Activated CD4-positive, alpha-beta T cell treated with anti-CD3 and anti-CD28 coated beads for 36 hours (primary cell): ENCODE measurements at places on chromosomes 3 and 15.

DNA sequence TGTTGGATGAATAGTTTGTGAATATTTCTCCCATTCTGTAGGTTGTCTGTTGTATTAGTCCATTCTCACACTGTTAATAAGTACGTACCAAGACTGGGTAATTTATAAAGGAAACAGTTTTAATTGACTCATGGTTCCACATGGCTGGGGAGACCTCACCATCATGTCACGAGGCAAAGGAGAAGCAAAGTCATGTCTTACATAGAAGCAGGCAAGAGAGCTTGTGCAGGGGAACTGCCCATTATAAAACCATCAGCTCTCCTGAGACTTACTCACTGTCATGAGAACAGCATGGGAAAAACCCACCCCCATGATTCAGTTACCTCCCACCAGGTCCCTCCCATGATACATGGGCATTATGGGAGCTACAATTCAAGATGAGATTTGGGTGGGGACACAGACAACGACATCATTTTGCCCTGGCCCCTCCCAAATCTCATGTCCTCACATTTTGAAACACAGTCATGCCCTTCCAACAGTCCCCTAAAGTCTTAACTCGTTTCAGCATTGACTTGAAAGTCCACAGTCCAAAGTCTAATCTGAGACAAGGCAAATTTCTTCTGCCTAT lies 133.2 kb downstream of the LMLN start:
- peaks cover 26% of the 10 kb centered on the region for H3K27me3 ChIP-seq
- H3K36me3 ChIP-seq, result peaks cover 4% of the 10 kb centered on the region
- peaks cover 2% of the 10 kb centered on the region for H3K4me1 ChIP-seq
- no peak for DNase-seq
- no peak overlapping the region for H3K27ac ChIP-seq

DNA sequence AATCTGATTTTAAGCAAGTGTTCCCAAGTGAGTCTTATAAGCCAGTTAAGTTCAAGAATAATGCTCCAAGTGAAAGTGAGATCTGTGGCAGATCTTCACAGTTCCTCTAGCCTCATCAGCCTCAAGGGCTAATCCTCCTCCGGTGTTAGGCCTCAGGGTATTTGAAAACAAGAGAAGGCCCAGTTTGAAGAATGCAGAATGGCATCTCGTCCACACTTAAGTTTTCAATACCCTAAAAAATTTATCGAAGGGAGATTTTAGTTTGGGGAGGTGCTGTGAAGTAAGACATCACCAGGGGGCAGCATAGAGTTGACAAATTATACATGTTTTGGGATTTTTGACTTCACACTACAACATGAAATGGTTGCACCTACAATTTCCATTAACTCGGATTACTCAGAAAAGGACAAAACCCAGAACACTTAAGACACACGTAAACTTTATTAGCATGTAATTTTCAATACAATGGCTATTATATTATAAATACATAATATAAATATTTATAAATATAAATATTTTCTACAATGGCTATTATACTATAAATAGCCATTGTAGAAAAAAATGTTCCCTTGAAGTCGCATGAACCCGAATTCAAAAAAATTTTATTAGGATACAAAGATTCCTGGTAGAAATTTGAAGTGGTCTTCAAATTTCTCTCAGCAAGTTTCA lies 2.3 kb upstream of the TMEM266 start:
- peaks cover 23% of the 10 kb centered on the region for H3K4me1 ChIP-seq
- no peaks in the 10 kb centered on the region for H3K36me3 ChIP-seq
- no peak overlapping the region for H3K4me3 ChIP-seq
- DNase-seq, result peak; percentile 62
- H3K27ac ChIP-seq, result no peak overlapping the region

DNA sequence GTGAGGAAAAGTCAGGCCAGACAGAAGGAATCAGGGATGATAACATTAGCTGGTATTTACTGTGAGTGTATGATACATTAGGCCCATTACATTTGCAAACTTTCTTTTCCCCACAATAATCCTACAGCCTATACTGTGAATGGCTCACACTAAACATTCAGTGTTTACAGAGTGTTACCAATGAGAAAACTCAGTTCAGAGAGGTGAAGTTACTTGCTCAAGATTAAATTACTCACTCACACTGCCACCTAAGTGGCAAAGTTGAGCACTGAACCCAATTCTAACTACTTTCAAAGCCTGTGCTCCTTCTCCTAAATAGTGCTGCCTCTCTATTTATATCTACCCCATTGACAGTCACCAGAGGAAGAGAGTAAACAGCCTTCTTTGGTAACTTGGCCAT lies 8.5 kb downstream of the XPC start:
- DNase-seq, result no peak
- peaks cover 23% of the 10 kb centered on the region for H3K4me1 ChIP-seq
- no peak overlapping the region for H3K4me3 ChIP-seq
- no peak overlapping the region for H3K27ac ChIP-seq
- peaks cover 62% of the 10 kb centered on the region for H3K36me3 ChIP-seq

GRCh38 chr15:78761020-78761419 lies 50.2 kb downstream of the ADAMTS7 start:
- H3K36me3 ChIP-seq, result no peaks in the 10 kb centered on the region
- no peaks in the 10 kb centered on the region for H3K27me3 ChIP-seq
- DNase-seq, result no peak
- peak overlapping the region; percentile 86 for H3K27ac ChIP-seq
- H3K4me1 ChIP-seq, result peaks cover 31% of the 10 kb centered on the region
- H3K4me3 ChIP-seq, result no peak overlapping the region

DNA sequence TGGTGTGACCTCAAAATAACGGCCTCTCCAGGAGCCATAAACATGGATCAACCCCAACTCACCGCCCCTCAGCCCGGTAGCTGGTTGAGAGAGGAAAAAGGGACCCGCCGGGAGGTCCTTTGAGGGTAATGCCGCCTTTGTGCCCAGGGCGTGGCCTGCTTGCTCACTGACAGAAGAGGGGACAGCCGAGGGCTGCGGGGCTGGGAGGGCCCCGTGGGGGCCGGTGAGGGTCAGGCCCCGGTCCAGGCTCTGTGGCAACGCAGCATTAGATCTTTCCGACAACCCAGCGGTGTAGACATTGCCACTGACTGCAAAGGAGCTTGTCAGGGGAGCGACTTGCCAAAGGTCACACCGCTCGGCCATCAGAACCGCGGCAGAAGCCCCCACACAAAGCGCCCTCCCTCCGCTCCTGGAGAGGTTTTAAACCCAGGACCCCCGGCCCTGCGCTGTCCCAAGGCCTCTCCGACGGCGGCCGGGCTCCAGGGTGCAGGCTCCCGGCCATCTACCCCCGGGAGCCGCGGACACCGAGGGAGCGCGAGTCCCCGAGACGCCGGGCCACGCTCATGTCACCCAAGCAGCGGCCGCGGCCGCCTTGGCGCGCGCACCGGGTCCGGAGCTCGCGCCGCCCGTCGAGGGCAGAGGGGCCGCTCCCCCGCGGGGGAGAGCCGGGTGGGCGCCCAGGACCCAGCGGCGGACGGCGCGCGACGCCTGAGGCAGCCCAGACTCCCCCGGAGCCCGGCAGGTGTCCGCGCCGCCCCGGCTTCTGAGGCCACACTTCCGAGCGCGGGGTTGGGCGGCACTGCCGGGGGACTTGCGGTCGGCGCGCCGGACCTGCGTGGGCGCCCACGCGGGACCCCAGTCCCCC lies 975 bp downstream of the PCSK6 start:
- peaks cover 31% of the 10 kb centered on the region for H3K27me3 ChIP-seq
- no peaks in the 10 kb centered on the region for H3K36me3 ChIP-seq
- DNase-seq, result no peak

- H3K4me1 ChIP-seq, result no peaks in the 10 kb centered on the region
- peak; percentile 18 for DNase-seq
- H3K4me3 ChIP-seq, result no peak overlapping the region
- no peaks in the 10 kb centered on the region for H3K36me3 ChIP-seq
- H3K27me3 ChIP-seq, result peaks cover 14% of the 10 kb centered on the region
Measured at GRCh38 chr15:91258415-91258759, 158.3 kb downstream of the SV2B start.

DNA sequence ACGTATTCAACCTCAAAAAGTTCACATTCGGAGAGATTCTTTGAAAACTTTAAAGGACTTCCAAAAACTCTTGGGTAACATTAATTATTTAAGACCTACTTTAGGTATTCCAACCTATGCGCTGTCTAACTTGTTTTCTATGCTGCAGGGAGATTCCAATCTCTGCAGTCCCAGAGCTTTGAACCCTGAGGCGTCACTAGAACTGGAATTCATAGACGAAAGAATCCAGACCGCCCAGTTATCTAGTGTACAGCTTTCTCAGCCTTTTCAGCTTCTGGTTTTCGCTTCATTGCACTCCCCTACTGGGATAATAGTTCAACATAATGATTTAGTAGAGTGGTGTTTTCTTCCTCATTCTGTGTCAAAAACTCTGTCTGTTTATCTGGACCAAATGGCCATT lies 711.3 kb downstream of the ROBO1 start:
- no peak overlapping the region for H3K4me3 ChIP-seq
- H3K27ac ChIP-seq, result no peak overlapping the region
- no peaks in the 10 kb centered on the region for H3K36me3 ChIP-seq
- no peaks in the 10 kb centered on the region for H3K4me1 ChIP-seq
- DNase-seq, result no peak

- DNase-seq, result no peak
- H3K4me1 ChIP-seq, result peaks cover 5% of the 10 kb centered on the region
- no peak overlapping the region for H3K27ac ChIP-seq
- no peaks in the 10 kb centered on the region for H3K27me3 ChIP-seq
Measured at GRCh38 chr15:63054985-63055384, 12.4 kb downstream of the TPM1 start.

- H3K36me3 ChIP-seq, result no peaks in the 10 kb centered on the region
- no peak for DNase-seq
- peaks cover 40% of the 10 kb centered on the region for H3K4me1 ChIP-seq
- no peaks in the 10 kb centered on the region for H3K27me3 ChIP-seq
- H3K27ac ChIP-seq, result no peak overlapping the region
Measured at GRCh38 chr3:56825567-56826438, 24.1 kb upstream of the ARHGEF3 start.

DNA sequence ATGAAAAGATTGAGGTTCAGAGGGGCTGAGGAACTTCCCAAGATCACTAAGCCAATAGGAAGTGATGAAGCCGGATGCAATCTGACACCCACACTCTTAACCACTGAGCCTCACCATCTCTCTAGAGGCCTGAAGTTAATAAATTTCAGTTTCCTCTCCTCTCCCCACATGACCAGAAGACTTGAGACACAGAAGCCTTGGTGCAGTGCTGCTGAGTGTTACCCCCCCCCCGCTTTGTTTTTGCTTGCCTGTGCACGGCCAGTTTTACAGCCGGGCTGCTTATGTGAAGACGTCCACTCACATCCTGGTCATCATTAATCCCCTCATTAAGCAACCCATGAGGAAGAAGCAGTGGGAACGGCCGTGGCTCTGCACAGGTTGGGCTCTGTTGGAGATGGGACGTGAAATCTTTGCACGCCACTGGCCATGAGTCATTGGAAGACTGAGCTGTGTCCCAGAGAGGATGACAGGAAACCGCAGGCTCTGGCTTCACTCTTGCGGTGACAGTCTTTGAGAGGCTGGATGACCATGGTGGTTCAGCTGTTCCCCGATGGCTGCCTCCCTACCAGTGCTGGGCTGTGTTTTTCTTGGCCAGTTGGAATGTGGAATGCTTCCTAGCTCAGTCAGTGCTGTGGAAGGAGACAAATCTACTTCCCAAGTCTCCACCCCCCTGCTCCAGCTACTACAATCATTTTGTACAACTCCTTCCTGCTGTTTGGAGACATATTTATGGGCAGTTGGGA lies 232.6 kb upstream of the LRTM1 start:
- no peak for DNase-seq
- no peak overlapping the region for H3K27ac ChIP-seq
- H3K4me1 ChIP-seq, result no peaks in the 10 kb centered on the region
- no peaks in the 10 kb centered on the region for H3K27me3 ChIP-seq
- H3K36me3 ChIP-seq, result no peaks in the 10 kb centered on the region
- no peak overlapping the region for H3K4me3 ChIP-seq
